ENCODE measurements at places on chromosomes 1 and 21.

GRCh38 chr1:3379934-3380333 is 74.5 kb upstream of the ARHGEF16 start:
- no peak for DNase-seq

GRCh38 chr1:241336335-241336734 is 20.7 kb downstream of the RGS7 start:
- DNase-seq, result no peak

GRCh38 chr21:28674763-28675162 is 317.9 kb downstream of the LTN1 start:
- no peak for DNase-seq

GRCh38 chr1:30412241-30413110 is 310.9 kb downstream of the MATN1 start:
- DNase-seq, result no peak

DNA sequence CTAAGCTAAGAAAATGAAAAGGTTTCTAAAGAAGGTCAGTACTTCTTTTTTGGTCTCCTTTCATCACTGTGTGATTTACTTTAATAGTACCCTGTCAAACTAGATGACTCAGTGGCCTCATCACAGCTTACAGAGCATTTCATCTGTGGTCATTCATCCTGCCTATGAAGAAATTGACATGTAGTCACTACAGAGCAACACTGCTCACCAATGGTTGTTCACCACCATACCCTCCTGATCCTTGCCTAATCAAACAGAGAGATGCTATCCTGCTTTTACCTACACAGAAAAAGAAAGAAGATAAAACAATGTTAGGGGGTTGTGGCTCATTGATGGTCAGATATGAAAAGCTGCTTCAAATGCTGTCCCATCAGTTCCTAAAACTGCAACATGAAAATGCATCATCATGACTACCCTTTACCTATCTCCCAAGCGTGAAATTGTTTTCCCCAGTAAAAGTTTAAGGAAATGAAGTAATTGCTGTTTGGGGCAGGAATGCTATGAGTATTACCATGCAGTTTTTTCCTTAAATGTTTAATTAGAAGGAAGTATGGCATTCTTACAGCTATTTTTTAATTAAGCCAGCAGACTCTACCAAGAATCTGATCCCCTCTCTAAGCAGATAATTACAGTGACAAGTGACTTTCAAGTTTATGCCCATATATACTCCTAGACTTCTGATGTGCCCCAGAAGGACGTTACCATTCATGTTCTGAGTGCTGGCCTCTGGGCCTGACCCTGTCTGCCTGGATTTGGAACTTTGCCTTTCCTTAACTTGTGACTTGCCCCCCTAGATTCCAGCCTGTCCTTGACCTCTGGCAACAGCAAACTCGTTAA is 46.1 kb upstream of the FBXO28 start:
- no peak for DNase-seq

- DNase-seq, result no peak
Observed at GRCh38 chr1:148363439-148363810, 119.7 kb downstream of the PPIAL4G start.

DNA sequence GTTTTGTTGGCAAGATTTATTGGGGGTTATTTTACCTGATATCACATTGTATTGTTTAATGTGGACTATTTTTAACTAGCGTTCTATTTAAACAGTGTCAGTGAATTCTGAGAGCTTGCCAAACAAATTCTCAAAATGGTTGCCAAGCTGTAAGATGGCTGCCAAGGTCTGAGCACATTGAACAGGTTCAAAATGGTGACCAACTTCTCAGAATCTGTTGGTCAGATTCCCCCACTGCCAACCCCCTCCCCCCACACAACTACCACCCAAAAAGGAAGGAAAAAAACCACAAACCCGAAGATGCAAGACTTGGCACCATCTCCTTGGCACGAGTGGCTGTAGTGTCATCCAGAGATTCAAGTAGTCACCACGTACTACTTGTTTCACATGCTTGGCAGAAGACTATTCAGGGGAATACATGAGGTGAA is 159.1 kb downstream of the NFIA start:
- DNase-seq, result no peak

DNA sequence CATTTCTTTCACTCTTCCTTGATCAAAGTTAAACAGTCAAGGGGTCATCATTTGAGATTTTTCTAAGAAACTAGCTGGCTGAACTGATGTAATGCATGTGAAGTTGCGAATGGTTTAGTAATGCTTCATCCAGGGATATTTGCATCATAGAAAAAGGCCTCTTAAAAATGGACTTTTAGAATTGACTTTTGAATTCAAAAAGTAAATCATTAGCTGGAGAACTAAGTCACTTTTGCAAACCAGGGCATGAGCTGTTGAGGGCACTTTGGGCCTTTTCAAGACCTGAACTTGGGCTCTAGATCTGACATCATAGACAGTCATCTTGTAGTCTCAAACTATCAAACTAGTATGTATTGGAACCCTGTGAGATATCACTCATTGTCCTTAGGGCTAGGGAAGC is 85.0 kb downstream of the GRIK1 start:
- DNase-seq, result no peak
